SJSA1 (cell line): ENCODE measurements at places on chromosomes 11 and 22. TPM values are rescaled to one million over a fixed set of nuclear protein-coding genes. Genes with fewer than 3 reads are reported as not detected.

Gene FBLN1
- 25.9 and 38.8 TPM in 2 replicates for total RNA-seq

DNA sequence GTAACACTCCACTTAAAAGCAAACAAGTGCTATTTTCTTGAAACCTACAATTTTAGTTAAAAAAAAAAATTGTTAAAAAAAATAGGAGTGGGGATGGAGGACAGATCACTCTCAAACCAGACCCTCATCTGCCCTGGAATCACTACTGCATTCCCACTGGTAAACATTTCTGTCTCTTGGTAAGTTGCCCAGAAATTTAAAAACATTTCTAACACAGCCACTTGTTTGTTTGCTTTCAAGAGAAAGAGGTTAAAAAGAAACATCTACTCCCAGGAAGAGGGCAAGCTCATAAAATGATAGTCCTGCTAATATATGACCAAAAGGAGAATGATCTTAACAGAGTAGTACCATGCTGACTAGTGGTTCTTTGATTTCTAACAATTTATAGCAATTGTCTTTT lies 83.3 kb downstream of the SGSM3 start:
- no peak for DNase-seq

Gene NXPE1
- total RNA-seq: not detected in 2 replicates

Gene MGAT3
- 3.9 and 4.3 TPM in 2 replicates for total RNA-seq

Gene GSTT4
- not detected in 2 replicates for total RNA-seq

Gene DTX4
- total RNA-seq: 4.1 and 7.6 TPM in 2 replicates

DNA sequence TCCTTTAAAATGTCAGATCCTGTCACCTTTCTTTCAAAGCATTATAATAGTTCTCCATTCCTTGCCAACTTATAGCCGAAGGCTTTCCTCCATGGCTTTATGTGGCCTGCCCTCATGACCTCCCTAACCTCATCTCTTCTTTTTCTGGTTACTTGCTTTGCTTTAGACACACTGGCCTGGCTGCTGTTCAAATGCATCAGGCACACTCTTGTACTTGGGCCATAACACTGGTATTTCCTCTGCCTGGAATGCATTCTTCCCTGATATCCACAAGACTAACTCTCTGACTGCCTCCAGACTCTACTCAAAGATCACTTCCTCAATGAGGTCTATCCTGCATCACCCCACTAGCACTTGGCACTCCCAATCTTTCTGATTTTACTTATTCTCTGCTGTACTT lies 710.3 kb downstream of the KCNA4 start:
- DNase-seq: no peak

DNA sequence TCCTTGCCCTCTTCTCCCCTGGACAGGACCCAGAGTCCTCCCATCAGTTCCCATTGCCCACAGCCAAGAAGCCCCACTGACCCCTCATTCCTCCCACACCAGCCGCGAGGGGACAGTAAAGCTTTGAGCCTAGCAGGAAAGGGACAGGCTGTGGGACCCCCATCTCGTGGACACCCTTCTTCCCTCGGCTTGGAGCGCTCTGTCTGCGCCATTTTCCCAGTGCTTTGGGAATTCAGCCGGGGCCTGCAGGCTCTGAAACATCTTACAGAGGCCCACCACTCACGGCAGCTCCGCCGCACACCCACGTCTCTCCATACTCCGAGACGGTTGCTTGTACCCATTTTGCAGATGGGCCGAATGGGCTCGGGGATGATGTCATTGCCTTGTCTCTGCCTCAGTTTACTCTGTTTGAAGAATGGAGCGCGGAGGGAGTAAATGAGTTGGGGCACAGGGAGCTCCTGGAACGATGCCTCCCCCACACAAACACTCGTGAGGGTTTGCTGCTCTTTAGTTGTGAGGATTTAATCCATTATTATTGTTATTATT lies 447.7 kb downstream of the TBC1D22A start:
- DNase-seq: no peak

DNA sequence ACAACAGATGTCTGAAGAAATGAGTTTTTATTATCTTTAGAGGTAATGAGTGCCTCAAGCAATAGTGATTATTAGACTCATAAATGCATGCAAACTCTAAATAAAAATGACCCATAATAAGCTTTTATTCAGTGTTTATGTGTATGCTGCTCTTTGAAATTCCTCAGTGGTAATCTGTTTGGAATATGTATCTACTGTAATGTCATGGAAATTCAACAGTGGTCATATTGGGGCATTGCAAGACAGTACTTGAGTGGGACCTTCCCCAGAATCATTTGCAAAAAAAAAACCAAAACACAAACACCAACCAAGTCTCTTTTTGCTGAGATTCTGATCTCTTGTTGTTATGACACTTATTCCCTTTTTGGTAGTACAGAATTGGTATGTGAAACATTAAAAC lies 35.0 kb downstream of the DNAJC24 start:
- no peak for DNase-seq

DNA sequence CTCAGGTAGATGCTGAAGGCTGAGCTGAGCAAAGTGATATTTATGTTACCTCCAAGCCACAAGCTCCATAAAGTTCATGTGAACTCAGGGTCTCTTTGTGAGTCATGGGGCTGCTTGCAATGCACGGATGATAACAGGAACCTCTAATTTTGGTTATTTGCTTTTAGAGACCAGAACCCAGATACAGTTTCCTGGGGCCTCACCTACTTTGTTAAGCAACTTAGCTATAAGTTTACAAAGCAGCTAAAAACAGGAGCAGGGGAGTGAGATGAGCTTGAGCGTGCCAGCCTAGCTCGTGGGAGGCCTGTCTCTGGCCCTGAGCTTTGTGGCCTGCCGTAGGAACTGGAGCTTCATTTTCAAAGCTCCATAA lies 29.2 kb downstream of the SREBF2 start:
- DNase-seq: no peak

- DNase-seq: no peak
Measured at GRCh38 chr11:114087025-114087424, 27.5 kb downstream of the ZBTB16 start.

- DNase-seq: no peak
Measured at GRCh38 chr22:39234472-39234787, 10.4 kb downstream of the PDGFB start.

Gene RFPL1
- total RNA-seq: not detected in 2 replicates

DNA sequence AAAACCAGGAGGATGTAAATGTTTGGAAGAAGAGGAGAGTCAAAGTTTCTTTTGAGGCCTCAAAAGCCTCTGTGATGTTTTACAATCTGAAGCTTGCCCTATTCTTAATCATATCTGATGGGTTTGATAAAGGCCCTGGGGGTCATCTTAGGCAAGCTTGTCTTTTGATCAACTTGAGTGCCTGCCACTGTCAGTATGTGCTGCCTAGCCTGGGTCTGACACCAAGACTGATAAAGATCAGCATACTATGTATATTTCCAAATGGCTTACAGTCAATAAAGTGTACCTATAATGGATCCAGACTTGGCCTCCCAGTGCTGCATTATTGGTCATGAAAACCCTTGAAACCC lies 12.7 kb downstream of the EHF start:
- DNase-seq: no peak

Gene NCR3LG1
- 0.13 and 1.4 TPM in 2 replicates for total RNA-seq

Gene ARFIP2
- total RNA-seq: 14.0 and 22.9 TPM in 2 replicates

- no peak for DNase-seq
Measured at GRCh38 chr11:28547321-28547741, 439.1 kb downstream of the METTL15 start.

- DNase-seq: peak; percentile 17
Measured at GRCh38 chr22:19806213-19807160, 45.9 kb downstream of the TBX1 start.

DNA sequence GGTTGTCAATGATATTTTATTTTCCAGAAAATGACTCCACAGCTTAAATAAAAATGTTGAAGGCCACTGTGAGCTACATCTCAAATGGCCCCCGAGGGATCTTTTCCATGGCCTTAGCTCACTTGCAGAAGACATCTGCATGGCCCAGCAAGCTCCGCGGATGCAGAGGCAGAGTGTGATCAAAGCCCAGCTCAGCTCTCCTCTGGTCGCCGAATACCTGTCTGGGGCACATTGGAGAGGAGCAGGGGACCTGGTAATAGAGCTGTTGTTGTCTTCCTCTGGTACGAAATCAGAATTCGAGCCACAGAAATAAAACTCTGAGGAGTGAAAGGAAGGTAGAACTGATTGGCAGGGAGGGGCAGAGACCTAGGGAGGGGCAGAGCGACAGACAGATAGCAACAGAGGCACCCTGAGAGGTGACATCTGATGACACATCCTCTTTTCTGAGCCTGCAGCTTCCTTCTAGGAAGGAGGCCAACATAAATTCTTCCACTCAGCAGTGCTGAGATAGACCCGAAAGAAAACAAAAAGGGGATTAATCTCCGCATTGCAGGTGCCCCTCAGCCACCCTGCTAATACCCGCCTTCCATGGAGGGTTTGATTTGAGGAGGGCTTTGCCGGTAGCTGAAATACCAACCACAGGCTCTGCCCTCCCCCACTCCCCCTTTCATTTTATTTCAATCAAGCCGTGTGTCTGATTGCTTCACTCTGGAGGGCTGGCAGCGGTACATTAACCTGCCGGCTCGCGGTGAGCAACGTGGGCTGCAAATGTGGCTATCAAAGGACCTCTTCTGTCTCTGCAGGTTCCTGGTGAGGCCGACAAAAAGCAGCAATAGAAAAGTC lies 759.4 kb downstream of the OPCML start:
- DNase-seq: no peak
